GM12891 (cell line): ENCODE measurements at places on chromosomes 2 and 18.

DNA sequence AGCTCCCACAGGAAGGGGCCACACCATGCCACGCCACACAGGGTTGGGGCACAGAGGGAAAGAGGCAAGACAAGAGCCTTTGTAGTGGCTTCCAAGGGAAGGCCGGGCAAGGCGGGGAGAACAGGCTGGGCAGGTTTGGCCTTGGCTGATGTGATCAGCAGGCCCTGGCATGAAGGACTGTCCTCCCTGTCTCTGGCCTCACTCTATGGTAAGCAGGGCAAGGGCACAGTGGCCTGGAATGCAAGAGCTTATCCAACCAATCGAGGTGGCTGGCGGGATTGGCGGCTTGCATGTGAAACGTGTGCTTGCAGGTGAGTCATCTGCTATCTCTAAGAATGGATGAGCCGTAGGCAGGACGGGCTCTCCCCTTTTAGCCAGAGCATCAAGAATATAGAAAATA lies 6.4 kb upstream of the ATP9B start:
- DNase-seq = no peak

DNA sequence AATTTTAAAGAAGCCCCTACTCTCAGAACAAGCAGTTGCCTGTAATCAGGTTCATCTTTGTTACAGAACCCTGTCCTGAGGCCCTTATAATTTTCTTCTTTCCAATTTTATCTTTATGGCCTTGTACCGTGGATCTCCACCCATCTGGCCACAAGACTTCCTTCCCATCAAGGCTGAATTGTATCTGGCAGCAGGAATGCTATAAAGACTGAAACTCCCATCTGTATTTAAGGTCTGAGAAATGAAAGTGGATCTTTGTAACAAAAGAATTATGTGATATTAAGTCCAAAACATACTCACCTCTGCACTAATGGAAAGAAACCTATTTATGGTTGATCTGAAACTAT lies 91.8 kb downstream of the METTL8 start:
- no peak for DNase-seq

- no peak for DNase-seq
These were observed 192.9 kb downstream of the HAUS1 start for GRCh38 chr18:46297124-46297523.

GRCh38 chr2:69565431-69565839 lies 78.1 kb downstream of the AAK1 start:
- peak; percentile 36 for DNase-seq

GRCh38 chr2:205473791-205474190 lies 208.5 kb upstream of the NRP2 start:
- DNase-seq = no peak

DNA sequence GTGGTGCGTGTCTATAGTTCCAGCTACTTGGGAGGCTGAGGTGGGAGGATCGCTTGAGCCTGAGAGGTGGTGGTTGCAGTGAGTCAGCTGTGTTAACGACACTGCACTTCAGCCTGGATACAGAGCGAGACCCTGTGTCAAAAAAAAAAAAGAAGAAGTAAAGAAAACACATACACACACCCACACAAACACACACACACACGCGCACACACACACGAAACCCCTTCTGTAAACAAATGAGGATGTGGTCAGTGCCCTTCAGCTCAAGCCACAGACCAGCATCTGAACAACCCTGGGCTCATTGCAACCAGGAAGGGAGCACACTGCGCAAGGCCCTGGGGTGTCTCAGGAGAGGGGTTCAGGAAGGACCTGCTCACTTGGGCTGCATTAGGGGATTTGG lies 47.9 kb upstream of the KCNF1 start:
- DNase-seq = peak; percentile 44

- DNase-seq = no peak
These were observed 216.0 kb downstream of the FHOD3 start for GRCh38 chr18:36513556-36513955.

- DNase-seq = no peak
These were observed 566.6 kb upstream of the VRK2 start for GRCh38 chr2:57479981-57480380.

DNA sequence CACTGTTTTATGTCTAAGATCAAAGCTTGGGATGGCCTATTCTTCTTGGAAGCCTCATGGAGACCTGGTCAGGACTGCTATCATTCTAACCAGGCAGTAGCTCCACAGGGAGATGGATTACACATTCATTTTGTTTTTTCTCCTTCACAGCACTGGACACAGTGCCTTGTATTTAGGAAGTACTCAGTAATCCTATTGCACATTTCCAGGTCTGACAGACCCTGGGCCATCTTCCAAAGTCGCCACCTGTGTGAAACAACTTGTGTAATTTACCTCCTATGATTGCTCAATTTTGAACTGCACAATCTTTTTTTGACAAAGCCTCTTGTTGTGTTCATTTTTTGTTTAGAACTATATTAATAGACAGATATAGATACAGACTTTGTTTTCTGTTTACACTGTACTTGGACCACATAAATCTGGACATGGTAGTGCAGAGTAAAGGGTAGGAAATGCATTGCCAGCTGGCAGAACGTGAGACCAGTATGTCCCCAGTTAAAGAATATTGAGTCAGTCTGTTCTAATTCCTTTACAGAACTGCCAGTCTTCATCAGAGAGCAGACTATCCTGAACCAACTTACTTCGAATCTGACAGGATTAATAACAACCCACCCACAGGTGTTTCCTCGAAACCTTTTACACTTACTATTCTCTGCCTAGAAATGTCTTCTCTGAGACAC lies 277.8 kb upstream of the CYRIA start:
- no peak for DNase-seq

GRCh38 chr2:118865106-118865505 lies 17.7 kb upstream of the EN1 start:
- DNase-seq = no peak

GRCh38 chr2:190215620-190216019 lies 104.0 kb downstream of the HIBCH start:
- no peak for DNase-seq

DNA sequence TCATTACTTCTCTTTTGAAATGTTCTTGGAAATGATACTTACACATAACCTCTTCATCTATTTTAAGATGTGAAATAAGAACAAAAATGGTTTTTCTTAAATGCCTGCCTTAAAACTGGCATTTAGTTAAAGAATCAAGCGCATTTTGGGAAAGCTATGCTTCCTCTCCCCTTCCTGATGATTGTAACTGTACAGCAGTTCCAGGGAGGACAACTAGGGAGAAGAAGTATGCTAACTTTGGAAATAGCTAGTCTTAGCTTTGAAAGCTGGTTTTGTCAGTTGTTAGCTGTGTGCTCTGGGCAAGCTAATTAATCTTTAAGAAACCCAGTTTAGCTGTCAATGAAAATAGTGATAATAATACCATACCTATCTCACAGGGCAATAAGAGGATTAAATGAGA lies 8.4 kb upstream of the ADCYAP1 start:
- DNase-seq = no peak

- no peak for DNase-seq
These were observed 69.0 kb downstream of the TPO start for GRCh38 chr2:1482253-1482675.

DNA sequence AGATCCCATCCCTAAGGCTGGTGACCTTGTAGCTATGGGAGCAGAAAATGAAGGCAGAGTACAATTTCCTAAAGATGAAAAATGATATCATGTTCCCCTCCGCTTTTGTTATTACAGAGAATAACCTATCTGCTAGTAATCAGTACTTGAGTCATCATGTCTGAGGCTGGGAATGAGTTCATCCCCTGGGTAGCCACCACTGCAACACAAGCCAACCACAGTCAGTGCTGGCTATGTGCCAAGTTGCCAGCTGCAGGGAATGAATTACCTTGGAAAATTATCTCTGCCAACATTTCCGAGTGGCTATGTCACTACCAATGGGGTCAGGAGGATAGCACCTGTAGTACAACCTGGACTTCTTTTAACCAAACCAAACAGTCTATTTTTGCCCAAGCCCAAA lies 1094.7 kb upstream of the DDX18 start:
- DNase-seq = no peak

DNA sequence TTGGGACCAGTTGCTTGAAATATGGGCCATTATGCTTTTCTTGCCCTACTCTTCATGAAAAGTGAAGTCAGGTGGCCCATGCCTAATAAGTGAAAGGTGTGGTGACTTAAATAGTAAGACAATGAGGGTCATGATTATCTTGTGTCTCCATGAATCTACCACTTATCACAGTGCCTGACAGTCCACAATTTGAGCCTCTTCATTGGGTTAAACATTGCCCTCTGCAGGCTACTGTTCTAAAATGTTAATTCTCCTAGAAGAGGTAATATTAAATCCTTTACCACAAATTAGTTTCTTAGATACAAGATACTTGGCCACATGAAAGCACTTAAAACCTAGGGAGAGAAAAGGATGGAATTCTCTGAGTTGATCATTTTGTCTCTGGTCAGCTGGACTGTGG lies 4.0 kb downstream of the EGR4 start:
- no peak for DNase-seq

DNA sequence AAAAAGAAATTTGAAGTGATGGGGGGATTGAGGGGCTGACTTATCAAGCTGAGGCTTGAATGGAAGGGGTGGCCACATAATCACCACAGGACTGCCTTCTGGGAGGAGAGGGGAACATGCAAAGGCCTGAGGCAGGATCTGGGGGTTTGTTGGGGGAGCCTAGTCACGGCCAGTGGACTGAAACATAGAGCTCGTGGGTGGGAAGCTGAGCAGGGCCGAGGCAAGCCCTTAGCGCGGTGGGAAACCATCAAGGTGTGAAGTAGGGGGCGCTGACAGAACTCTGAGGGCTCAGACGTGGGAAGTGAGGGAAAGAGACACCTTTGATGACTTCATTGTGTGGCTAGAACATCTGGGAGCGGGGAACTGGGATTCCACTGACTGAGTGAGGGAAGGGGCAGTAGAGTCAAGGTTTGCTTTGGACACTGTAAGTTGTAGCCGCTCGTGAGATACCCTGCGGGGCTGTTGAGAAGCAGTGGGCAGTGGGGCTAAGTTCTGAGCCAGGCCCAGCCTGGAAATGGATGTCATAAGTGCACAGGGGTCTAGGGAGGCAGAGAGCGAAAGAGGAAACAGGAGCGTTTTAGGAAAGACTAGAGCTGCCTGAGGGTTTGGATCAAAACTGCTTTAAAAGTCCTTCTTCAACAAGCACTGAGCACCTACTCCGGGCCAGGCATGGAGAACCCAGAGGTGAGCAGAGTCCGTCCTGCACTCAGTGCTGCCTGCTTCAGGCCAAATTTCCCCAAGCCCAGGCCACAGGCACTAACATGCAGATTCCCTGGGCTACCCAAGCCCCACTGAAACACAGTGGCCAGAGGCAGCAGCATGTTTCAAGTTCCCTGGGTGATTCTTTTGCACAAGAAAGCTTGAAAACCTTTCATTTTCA lies 686 bp upstream of the SNORC start:
- DNase-seq = no peak

DNA sequence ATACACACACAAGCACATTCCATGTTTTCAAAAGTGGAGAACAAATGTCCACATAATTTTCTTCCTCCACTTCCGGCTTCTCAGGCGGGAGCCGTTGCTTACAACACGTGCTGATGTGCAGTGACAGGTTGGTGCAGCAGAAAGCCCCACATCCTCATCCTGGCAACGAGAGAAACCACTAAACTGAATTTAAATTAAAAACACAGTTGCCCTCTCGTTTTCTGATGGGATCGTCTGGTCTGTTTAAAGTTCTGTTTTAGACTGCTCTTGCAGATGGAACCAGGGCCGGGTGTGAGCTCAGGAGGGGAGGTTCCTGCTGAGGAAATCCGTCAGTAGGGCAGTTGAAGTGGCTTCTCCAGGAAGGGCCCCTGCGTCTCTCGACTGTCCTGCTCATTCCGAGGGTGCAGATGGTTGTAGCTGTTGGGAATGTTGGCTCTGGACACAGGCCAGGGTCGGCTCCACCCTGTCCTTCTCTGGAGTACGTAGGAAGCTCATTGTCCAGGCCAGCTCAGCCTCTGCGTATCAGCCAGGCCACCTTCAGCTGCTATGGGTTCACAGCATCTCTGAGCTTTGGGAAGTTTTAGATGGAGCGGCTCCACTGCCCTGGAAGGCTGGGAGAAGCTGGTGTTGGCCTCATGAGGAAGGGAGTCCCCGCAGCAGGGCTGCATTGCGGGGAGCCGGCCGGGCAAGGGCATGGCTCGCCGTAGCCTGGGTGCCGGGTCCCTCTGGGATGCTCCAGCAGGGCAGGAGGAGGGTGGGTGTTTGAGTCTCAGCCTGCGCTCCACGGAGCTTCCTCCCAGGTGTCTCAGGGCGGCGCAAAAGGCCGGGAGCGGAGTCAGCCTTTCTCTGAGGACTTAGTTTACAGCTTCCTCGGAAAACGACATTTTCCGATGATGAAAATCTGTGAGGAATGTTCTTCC lies 58.3 kb downstream of the NFATC1 start:
- no peak for DNase-seq

- DNase-seq = no peak
These were observed 56.0 kb downstream of the DGKD start for GRCh38 chr2:233410196-233410760.

- no peak for DNase-seq
These were observed 73.5 kb downstream of the MYO1B start for GRCh38 chr2:191318729-191319078.

- no peak for DNase-seq
These were observed 158.6 kb upstream of the DLX2 start for GRCh38 chr2:172261292-172261691.

GRCh38 chr2:226066391-226066790 lies 666.9 kb downstream of the NYAP2 start:
- DNase-seq = no peak

GRCh38 chr2:113848758-113849415 lies 41.0 kb upstream of the ACTR3 start:
- DNase-seq = no peak

DNA sequence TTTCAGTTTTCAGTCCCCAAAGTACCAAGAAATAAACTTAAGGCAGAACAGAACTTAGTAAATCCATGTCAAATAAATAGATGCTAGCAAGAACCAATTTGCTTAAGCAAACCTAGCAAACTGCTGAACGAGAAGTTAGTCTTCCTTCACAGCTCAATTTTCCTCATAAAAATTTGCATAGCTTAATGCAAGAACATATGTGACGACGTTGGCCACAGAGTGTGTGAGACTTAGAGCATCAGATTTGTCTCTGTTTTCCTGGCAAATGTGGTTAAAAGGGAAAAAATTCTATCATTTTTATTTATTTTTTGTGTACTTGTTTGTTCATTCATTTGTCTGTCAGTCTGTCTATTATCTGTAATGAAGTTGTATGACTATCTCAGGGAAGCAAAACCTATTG lies 485.7 kb downstream of the THSD7B start:
- DNase-seq = no peak

GRCh38 chr18:75823471-75823870 lies 396.0 kb upstream of the SMIM21 start:
- no peak for DNase-seq

- DNase-seq = no peak
These were observed 3.7 kb upstream of the MAL start for GRCh38 chr2:95021847-95022246.

- peak; percentile 3 for DNase-seq
These were observed 941.1 kb upstream of the FANCL start for GRCh38 chr2:59182249-59182648.
